ENCODE measurements at places on chromosomes 7 and 10.
A peak's percentile ranks its signal among the peaks of the same experiment; 100 is the strongest.

DNA sequence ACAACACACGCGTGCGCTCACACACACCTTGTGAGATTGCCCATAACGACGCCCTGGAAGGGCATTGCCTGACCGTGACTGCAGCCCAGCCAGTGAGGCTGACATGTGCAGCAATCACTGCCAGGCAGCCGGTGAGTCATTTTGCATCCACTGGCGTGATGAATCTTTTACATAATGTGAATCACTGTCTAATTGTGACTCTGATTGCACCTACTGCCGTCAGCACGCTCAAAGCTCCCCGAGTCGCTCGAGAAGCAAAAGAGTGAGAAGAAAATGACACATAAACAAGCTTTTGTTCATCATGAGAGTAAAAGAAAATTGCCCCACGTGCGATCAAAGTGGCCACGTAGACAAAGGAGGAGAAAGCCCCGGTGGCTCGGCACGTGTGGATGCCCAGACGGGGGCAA is 117.4 kb upstream of the PFKP start:
- DNase-seq: peak; percentile 52

GRCh38 chr10:49654036-49654693 is 25.3 kb upstream of the C10orf53 start:
- DNase-seq: no peak

DNA sequence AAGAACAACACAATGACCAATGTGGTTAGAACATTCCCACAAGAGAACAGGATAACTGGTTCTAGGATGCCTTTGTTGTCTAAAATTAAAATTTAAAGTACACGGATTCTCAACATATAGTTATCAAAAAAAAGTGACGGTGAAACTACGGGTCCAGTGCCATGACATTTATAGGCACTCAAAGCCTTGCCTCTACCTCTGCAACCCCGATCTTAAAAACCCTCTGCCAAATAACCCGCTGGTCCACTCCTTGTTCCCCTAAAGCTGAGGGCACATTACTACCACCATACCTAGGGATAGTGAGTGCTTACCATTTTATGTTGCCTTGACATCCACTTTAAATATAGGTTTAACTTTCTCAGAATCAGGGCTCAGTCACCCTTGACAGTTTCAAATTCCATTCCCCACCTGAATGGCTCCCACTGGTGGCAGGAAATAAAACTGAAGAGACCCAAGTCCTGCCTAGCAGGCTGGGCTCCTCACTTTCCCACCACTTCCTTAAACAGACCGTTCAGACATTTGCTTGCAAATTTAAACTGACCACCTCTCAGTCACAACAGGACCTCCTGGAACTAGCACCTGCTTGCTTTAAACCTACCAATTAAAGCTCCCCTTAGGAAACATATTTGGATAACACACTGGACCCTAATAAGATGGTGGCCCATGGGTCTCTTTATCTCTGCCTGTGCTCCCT is 169.9 kb upstream of the ASAH2 start:
- DNase-seq: peak; percentile 27

GRCh38 chr7:49937608-49938007 is 155.4 kb downstream of the ZPBP start:
- no peak for DNase-seq

DNA sequence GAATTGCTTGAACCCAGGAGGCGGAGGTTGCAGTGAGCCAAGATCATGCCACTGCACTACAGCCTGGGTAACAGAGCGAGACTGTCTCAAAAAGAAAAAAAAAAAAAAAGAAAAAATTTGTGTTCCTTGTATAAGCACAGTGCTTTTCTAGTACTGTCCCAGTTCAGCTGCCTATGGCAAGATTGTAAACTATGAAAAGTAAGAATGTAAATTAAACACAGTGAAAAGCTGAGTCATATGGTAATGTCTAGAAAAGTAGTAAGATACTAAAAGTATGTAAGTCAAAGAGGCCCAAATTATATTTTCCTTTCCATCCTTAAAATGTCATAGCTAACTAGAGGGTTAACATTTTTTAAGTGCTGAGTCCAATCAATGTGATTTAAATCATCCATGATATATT is 42.8 kb downstream of the RBM20 start:
- DNase-seq: no peak

GRCh38 chr10:73857446-73857845 is 16.9 kb downstream of the CAMK2G start:
- DNase-seq: peak; percentile 59

DNA sequence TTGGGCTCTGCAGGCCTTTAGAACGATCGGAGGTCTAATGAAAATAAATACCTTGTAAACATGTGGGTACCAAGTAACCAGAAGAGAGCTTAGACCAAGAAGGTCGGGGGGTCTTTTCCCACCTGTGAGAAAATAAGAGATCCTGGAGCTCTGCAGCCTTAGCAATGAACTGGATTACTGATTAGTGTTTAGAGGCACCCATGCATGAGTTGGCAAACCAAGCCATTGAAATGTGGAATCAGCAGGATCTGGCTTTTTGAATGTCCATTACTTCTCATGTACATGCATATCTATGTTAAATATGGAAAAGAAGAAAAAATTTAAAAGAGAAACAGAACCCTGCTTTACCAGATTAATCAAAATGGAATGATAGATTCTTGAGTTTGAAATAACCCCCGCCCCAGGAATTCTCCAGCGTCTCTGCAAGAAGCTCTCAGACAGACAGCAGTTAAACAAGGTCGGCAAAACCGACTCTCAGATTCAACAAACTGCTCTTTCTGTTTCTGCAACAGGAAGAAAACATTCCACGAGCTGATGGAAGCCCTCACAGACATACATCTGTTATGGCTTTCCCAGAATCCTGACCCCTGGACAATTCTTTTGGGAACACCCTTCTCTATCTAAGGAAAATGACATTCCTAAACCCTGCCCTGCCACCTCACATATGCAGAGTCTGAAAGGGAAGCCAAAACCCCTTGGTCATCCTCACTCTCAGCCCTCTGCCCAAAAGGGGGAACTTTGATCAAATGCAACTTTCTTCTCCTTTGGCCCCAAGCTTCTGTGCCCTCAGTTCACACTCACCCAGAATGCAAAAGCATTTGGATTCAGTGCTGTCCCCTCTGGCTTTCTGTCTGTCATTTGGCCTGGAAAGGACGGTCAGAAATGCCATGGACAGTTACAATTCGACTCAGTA is 78.7 kb upstream of the EN2 start:
- DNase-seq: no peak

GRCh38 chr10:128068398-128069285 is 57.6 kb downstream of the MKI67 start:
- DNase-seq: no peak

All from T-helper 2 cell treated with Interferon-gamma antibody and Interleukin-4, amounts not matched to agents 5 μg/mL and 100 μg/mL, for 36 hours (primary cell).